ENCODE measurements at places on chromosomes 16 and 17.
A peak's percentile ranks its signal among the peaks of the same experiment; 100 is the strongest.

DNA sequence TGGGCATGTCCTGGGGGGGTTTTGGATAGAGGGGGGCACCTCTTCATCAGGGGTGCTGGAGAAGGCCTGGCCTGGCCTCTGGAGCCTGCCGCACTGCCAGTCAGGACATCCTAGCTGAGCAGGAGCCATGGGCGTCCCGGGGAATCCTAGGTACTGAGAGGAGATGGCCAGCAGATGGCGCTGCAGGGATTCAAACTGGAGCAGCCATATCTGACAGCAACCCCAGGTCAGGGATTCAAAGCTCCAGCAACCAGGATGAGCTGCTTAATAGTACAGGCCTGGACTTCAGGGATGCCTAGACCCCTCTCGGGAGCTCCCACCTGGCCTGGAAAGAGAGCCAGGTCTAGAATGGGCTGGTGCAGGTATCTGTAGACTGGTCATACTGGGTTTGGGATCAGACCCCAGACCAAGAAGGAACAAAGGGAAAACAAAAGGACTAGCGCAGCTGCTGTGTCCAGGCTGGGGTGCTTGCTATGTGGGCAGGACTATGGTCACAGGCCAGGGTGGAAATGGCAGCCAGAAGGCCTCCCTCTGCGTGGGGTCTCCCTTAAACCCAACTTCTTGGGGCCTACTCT lies 306.9 kb upstream of the RBFOX1 start:
- DNase-seq: peak; percentile 32

DNA sequence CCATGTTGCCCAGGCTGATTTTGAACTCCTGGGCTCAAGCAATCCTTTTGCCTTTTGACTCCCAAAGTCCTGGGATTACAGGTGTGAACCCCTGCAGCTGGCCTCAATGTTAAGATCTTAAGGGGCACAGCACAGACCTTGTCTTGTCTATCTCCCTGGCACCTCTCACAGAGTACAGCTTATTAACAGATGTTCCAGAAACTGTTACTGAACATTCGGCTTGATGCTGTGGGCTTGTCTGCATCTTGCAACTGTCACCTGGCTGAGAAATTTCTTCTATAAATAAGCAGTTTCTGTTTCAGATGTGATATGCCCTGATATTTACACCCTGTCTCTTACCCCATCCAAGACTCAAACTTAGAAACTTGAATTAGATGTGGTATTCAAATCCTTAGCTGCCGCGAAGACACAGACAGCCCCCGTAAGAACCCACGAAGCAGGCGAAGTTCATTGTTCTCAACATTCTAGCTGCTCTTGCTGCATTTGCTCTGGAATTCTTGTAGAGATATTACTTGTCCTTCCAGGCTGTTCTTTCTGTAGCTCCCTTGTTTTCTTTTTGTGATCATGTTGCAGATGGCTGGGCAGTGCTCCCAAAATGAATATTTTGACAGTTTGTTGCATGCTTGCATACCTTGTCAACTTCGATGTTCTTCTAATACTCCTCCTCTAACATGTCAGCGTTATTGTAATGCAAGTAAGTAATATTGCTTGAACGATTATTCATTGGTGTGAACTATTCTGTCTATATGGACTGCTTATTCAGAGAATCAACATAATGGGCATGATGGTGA lies at the start of gene TNFRSF17:
TSS of gene TNFRSF17 (plus strand) at position 450 of the 791 bp plus-strand sequence. CDS start at position 565, 115 bp downstream.
- no peak for DNase-seq

- DNase-seq: no peak
Observed at GRCh38 chr17:72869630-72870029, 222.9 kb downstream of the SLC39A11 start.

- DNase-seq: no peak
Observed at GRCh38 chr17:10768750-10769251, 35.1 kb downstream of the TMEM238L start.

GRCh38 chr16:1338119-1338730 lies 4.8 kb downstream of the BAIAP3 start:
- no peak for DNase-seq

DNA sequence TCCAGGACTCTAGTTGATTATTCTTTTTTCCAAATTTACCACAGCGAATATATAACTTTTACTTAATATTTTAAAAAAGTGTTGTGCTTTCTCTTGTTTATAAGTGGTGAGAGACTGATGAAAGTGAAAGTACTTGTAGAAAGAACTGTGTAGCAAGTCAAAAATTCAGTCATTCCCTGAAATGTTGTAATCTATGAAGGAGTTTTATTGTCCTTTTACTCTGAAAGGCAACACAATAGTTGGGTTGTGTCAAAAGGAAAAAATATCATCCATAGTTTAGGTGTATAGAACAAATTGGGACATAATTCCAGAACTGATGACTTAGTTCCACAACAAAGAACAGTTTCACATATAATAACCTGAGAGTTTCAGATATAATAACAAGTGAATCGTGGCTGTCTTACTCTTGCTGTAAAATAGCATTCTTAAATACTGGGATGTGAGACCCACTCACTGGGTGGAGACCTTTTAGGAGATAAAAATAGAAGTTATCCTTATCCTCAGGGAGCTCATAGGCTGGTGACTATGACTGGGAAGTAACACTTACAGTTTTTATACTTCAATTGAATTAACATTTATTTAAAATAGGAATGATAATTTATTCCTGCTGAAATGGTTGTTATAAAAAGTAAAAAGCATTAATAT lies 20.6 kb downstream of the CYB5B start:
- peak; percentile 7 for DNase-seq

GRCh38 chr16:88455610-88456355 lies 2.7 kb downstream of the ZFPM1 start:
- peak; percentile 15 for DNase-seq

DNA sequence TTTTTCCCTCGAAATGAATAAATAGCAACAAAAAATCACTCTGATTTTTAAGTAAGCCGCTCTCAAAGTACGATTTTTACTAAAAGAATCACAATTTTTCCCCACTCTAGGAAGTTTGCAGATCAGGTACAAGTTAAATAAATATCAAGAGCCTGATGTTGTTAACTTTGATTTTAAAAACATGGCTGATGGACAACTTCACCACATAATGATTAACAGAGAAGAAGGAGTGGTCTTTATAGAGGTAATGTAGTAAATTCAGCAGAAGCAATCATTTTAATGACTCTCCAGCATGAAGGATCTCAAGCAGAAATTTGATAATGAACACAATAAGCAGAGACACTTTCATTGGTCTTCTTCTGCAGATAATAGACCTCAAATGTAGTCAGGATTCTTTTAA lies 262.4 kb downstream of the CNTNAP4 start:
- DNase-seq: no peak

DNA sequence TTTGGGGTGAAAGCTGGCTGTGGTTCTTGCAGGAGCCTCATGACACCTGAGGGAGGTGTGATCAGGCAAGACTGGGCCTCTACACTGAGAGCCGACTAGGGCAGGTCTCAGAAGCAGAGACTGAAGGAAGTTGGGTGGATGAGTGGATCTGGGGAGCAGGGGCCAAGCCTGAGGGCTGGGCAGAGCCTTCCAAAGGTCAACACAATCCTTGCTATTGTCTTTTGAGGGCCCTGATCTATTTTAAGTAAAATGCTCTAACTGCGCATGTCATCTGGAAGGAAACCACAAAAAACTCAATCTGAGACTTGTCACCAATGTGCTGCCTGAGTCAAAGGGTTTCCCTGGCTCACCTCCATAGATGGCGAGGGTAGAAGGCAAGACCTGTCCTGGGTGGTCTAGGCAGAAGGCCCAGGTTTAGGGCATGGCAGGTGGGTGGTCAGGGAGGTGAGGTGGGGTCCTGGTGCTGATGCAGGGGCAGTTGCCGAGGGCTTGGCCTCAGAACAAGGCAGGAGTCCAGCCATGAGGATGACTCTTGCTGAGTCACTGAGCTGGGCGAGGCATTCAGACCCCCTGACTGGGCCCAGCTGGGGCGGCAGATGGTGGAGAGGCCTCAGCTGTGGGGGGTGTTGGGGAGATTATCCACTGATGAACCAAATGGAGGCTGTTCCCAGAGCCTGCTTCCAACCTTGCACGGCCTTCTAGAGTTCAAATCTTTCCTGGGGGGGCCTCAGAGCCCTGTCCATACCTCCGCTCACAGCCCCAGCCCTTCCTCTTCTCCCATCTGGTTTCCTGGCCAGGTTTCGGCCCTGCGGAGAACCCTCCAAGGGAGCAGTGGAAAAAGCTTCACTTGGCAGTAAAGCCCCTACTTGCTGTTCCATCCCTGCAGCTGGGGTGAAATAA lies 5.1 kb downstream of the MVP start:
- peak; percentile 59 for DNase-seq

GRCh38 chr17:47818002-47818695 lies 3.4 kb downstream of the OSBPL7 start:
- no peak for DNase-seq

DNA sequence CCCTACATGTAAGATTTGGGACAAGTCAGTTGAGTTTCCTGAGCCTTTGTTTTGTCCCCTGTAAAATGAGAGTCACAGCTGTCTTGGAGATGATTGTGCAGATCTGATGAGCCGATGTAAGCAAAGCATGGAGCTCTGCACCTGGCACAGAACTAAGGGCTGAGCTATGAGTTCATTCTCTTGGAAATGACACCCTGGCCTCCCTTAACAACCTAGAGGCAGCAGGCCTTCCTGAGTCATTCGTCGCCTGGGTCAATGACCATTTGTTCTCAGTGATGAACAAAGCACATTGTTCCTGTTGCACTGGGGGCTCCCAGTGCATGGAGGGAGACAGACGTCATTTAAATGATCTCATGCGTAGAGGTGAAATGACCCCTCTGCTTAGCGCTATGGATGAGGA lies 62.8 kb upstream of the GCSH start:
- peak; percentile 39 for DNase-seq

- no peak for DNase-seq
Observed at GRCh38 chr16:399340-400019, 2.2 kb upstream of the DECR2 start.

GRCh38 chr16:88350922-88351321 lies 31.8 kb upstream of the ZNF469 start:
- no peak for DNase-seq

GRCh38 chr17:39647256-39647655 lies 10.3 kb downstream of the STARD3 start:
- DNase-seq: no peak

DNA sequence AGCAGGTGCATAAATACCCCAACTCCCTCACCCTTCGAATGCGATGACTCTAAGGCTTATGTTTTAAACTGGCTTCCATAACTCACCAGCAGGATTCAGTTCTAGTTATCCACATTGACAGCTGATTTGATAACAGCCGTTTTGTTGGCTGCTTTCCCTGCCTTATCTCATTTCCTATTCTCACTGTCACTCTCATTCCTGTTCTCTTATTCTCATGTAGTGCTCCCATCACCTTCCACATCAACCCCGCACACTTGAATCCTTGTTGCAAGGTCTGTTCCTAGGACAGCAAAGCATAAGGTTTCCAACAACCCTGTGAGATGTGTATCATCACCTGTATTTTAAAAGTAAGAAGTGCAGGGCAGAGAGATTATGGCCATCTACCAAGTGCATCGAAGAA lies 344.4 kb downstream of the CDH13 start:
- DNase-seq: no peak

GRCh38 chr16:73058221-73058615 lies 10.3 kb upstream of the ZFHX3 start:
- DNase-seq: no peak

DNA sequence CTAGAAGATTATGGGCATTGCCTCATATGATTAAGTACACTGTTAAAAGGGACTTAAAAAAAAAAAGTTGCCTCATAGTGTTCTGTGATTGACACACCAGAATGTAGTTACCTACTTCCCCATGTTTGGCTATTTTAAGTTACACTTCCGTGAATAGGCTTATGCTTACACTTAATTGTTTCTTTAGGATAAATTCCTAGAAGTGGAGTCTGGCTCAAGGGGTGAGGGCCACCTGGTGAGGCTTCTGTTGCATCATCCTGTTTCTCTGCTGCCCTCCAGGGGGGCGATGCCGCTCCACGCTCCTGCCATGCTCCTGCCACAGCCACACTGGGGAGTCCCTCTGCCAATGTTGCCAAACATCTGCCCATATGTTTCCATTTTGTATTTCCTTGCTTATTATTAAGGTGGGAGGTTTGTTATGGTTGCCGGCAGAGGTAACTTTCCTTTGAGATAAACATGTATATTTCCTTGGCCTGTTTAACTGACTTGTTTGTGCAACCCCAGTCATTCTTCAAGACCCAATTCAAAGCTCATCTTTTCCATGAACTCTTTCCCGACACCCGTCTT lies 73.1 kb downstream of the KSR1 start:
- DNase-seq: no peak

GRCh38 chr17:17816240-17816814 lies 20.5 kb downstream of the SREBF1 start:
- no peak for DNase-seq

GRCh38 chr16:3497771-3498170 lies 2.5 kb upstream of the C16orf90 start:
- no peak for DNase-seq

DNA sequence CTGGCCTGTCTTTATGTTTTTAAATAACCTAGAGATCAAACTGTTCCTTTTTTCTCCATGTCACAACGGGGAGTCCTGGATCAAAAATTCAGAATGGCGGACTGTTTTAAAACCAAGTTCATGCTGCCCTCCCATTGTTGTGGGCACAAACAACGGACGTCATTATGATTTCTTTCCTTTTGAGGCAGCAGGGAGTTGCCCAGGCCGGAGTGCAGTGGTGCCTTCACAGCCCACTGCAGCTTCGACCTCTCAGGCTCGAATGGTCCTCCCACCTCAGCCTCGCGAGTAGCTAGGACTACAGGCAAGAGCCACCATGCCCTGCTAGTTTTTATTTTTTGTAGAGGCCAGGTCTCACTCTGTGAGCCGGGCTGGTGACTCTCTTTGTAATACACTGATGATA lies 26.5 kb downstream of the NDE1 start:
- DNase-seq: no peak

DNA sequence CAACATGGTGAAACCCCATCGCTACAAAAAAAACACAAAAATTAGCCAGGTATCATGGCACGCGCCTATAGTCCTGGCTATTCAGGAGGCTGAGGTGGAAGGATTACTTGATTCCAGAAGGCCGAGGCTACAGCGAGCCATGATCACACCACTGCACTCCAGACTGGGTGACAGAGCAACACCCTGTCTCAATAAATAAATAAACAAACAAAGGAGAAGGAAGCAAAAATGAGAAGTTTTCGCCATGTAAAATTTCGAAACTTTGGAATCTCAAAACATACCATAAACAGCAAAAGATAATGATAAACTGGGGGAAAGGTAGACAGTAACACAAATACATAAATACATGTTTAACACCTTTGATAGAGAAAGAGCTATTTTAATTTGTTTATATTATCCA lies 130.9 kb downstream of the ZFHX3 start:
- no peak for DNase-seq

GRCh38 chr17:1244606-1245012 lies 25.6 kb upstream of the BHLHA9 start:
- no peak for DNase-seq

- no peak for DNase-seq
Observed at GRCh38 chr17:16419074-16419928, 3.9 kb downstream of the TRPV2 start.

- DNase-seq: no peak
Observed at GRCh38 chr17:8735336-8735939, 9.2 kb downstream of the CCDC42 start.
